T47D (cell line): ENCODE measurements at places on chromosomes 5 and 9.

DNA sequence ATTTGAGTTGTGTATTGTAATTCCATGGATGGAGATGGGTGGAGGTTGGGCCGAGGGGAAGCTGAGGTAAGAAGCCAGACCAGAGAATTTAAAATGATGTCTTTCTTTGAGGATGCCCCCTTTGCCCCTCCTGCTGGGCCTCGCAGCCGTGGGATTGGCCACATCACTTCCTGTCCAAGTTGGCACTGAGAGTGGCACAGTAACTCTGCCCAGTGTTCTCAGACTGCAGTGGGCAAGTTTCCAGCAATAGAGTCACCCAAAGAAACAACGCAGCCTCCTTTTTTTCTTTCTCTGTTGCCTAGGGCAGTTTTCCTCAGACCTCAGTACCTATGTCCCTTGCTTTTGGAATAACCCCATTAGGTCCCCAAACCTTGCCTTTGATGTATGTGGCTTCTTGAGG lies 306.6 kb upstream of the DMRT1 start:
- no peak for DNase-seq

DNA sequence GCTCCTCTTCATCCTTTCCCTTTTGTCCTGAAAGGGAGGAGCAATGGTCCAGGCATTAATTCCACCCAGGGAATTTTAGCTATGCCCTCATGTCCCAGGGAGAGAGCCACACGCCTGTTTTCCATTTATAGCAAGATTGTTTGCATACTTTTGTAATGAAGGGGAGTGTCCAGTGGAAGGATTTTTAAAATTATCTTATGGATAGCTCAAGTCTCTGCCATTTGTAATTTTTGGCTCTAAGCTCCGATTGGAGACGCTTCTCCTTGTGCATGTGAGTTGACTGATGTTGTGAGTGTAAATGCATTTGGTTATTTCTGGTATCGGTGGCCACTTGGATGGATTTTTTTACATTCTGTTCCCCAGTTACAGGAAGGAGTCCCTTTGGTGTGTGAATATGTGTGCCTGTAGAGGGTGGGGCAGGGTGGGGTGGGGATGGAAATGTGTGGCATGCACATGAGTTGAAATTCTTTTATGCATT lies 7.2 kb upstream of the RPL26L1 start:
- DNase-seq = no peak

GRCh38 chr9:136678624-136679023 lies 8.6 kb downstream of the AGPAT2 start:
- DNase-seq = no peak

DNA sequence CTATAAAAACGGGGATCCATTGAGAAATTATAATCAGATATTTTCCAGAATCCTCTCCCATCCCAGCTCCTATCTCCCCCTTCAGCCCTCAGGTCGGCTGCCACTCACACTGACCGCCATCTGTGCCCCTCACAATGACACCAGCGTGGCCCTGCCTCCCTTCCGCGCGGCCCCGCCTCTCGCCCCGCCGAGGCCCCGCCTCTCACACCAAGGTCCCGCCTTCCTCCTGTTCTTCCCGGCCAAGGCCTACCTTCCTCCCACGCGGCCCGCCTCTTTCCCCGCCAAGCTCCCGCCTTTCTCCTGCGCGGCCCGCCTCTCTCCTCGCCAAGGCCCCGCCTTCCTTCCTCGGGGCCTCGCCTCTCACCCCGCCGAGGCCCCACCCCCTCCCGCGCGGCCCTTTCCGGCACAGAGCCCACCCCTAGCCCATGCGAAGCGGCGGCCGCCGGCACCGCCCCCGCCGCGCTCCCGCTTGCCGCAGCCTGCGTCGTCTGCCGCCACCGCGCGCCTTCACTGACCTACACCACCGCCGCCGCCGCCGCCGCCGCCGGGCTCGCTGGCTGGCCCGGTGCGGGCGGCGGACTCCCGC lies at the start of gene DNAJC21:
DNAJC21 (plus strand) TSS at position 426 of the 586 bp plus-strand sequence. CDS start 261 bp downstream, outside the sequence.
- peak; percentile 91 for DNase-seq

- no peak for DNase-seq
Observed at GRCh38 chr5:96642281-96642640, 19.9 kb upstream of the CAST start.

DNA sequence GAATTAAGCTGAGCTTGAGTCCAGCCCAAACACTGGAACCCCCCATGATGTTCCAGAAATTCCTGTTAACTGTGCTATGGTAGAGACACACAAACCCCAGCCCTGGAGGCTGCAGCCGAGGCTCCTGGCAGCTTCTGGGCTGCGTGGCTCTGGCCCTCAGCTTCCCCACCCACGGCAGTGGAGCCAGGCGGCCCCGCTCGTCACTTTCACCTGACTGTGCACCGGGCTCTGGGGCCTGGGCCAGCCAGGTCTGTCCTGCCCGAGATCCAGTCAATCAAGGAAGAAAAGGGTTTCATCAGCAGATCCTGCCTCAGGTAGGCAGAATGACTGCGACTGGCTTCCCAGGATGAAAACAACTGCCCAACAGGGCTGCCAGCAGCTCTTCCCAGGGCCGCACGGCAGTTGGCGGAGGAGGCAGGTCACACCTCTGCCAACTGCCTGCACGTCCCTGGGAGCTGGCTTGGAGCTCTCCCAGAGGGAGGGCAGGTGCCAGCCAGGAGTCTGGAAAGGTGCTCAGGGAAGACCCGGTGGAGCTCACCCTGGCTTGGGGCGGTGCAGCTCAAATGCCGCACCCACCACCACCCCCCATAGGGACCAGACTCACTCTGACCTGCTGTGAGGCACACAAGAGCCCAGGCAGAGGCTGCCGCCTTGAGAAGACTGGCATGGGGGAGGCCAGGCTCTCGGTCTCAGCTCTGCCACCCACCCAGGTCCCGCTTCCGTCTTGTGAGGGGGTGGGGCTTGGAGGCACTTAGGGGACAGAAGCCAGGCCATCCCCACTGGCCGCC lies 20.7 kb downstream of the BRD3 start:
- no peak for DNase-seq

DNA sequence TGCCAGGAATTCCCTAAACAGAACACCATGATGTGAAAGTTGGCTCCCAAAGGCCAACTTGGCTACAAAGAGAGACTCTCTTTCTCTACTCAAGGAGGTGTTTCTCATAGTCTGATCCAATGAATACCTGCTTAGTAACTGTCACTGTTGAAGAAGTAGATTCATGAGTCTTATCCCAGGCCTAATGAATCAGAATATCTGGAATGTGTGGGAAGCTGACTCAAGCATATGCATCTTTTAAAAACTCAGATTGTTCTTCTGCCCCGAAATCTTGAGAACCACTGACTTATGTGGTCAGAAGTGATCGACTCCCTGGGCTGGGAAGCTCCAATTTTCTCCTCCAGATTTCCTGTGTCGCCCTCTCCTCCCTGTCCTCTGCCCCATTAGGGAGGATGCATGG lies 345.6 kb downstream of the PLK2 start:
- DNase-seq = no peak

GRCh38 chr9:109487247-109487646 lies 10.9 kb downstream of the PTPN3 start:
- DNase-seq = no peak
